SHP77 (cell line): ENCODE measurements at places on chromosomes 11 and 22.
A peak's percentile ranks its signal among the peaks of the same experiment; 100 is the strongest.

- peak; percentile 52 for DNase-seq
Observed at GRCh38 chr11:107859459-107860239, 1.1 kb upstream of the SLC35F2 start.

DNA sequence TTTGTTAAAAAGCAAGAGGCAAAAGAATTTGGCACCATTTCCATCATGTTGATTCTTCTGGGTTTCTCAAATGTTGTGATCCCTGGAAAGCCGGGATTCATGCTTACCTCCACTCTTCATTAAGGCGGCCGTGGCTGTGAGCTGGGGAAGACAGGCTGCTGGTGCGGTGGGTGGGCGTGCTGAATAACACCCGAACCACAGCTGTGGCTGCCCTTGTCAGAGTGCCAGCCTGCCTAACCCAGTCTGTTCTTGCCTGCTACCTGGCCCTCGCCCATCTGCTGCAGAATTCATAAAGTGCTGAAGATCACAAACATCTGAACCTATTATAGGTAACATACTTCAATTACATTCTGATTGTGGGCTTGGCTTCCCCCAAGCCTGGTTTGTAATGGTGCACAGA, 95.8 kb upstream of the RCN1 start:
- no peak for DNase-seq

GRCh38 chr11:75826461-75827230, 11.6 kb downstream of the UVRAG start:
- DNase-seq = no peak

GRCh38 chr11:107590460-107591377, at the start of gene ELMOD1:
TSS of gene ELMOD1 (plus strand) at chr11:107591147. CDS start at chr11:107618190, 27,043 bp downstream.
- DNase-seq = no peak

DNA sequence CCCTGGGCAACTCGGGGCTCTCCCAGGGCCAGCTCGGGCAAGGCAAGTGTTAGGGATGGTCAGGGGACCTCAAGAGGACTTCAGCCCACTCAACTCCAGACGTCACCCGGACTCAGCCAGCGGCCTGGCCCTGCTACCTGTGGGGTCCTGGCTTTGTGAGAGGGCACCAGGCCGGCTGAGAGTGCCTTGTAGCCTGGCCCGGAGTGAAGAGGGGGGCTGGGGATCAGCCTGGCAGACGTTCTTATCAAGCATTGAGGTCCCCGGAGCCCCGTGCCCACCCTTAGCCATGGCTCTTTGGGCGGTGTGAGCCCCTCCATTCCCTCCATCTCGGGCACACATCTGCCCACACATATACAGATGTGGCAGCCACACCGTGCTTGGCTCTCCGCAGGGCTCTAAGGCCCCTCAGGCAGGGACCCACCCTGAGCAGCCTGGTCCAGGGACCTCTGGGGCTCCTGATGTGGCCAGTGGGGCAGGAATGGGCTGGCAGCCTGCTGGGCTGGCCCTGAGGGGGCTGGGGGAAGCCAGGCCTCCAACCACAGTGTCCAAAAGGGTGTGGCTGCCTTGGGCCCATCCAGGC, 15.3 kb downstream of the LSP1 start:
- DNase-seq = no peak

DNA sequence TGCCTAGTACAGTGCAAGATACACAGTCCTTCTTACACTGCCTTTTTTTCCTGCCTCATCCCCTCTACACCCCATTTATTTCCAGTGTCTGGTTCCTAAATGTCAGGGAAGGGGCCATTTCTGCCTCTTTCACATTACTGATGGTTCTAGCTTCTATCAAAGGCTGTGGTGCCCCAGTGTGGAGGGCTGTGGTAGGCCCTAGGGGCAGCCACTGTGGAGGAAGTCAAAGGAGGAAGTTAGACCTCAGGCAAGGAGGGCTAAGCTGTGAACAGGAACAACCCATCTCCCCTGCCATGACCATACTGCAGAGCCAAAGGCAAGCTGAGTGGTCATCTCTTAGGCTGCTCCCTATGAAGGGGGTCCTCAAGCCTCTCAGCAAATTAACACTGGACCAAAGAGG, 81.9 kb upstream of the CRTAM start:
- DNase-seq = no peak

DNA sequence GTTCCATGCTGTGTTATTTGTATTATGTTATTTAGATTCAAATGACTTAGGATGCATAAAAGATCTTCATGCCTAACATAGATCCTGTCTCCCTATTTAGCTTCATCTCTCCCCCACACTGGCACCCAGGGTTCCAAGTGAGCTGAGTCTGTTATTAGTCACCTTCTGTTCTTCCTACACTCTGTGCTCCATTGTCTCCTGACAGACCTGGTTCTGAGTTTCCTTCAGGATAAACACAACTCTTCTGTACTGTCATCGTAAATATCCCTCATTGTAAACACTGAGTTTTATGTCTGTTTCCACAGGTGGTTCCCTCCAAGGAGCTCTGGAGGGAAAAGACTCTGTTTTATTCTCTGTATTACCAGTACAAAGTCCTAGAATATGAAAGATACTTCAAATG, 8.7 kb downstream of the MMP26 start:
- DNase-seq = no peak

DNA sequence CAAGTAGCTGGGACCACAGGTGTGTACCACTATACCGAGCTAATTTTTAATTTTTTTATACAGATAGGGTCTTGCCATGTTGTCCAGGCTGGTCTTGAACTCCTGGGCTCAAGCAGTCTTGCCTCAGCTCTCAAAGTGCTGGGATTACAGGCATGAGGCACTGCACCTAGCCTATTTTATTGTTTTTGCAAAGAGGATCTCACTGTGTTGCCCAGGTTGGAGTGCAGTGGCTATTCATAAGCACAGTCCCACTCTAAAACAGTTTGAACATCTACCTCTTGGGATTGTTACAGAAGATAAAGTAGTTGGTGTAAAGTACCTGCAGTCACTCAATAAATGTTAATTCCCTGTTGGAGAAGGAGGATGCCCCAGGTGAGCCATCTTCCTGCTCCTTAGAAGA, 29.1 kb downstream of the XRCC6 start:
- no peak for DNase-seq
